ENCODE measurements at places on chromosomes 1 and 21.

DNA sequence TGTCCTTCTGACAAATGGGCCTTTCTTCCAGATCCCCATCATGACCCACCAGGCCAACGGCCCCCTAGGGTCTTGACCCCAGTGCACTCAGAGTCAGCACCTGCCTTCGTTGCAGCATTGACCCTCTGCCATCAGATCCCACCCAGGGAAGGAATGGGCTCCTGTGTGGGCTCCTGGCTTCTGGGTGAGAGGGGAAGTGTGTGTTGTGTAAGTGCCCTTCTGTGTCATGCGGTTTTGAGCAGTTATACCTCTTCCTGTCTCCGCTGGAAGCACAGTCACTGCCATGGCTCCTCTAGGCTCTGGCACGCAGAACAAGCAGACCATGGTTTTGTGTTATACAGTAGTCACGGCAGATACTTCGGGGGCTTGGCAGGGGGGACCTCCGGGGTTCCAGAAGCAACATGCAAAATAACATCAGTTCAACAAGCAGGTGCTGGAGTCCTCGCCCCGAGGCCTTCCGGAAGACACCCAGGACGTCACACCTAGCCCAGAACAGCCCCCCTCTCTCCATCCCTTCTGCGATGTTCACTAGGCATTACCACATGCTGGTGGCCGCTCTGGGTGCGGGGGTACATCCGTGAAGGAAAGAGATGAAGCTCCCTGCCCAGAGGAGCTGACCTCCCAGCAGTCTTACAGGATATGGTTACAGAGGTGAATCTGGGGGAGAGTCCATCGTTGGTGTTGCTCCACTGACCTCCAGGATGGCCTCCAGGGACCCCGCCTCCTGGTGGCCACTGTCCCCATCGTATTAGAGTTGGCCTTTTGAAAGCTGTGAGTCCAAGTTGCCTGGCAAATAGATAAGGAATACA is 17.4 kb upstream of the KCNAB2 start:
- DNase-seq, result peak; percentile 84

DNA sequence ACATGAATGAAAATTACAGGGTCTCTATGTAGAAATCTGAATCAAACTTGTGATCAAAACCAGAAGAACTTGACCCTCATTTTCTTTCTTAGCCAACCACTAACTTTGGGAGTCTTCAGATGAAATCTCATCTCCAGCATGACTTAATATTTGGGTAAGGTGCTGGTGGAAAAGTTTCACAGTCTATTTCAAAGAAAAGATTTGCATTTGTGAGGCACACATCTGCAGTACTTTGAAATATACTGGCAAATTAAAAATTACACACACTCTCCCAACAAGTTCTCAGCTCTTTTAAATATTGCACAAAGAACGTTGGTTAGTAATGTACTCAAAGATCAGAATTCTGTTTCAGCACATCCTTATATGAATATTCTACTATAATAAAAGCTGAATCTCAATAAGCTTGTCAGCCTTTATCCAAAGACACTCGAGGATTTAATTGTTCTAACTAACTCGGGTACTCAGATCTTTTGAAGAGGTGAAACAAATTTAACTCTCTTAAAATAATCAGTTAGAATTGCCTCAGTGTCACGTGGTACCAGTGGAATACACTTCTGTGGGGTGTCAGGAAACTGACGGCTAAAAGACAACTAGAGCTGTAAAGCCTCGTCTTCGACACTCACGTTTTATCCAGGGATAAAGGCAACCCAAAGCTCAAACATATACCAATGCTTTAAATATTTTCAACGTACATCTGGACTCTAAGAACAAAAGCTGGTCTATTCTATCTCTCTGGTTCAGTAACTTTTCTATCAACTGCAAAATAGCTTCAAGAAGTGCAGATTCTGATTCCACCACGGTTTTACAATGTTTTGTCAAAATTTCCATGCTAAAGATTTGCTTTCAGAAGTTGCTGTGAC is 19.0 kb downstream of the SAMSN1 start:
- DNase-seq, result no peak

DNA sequence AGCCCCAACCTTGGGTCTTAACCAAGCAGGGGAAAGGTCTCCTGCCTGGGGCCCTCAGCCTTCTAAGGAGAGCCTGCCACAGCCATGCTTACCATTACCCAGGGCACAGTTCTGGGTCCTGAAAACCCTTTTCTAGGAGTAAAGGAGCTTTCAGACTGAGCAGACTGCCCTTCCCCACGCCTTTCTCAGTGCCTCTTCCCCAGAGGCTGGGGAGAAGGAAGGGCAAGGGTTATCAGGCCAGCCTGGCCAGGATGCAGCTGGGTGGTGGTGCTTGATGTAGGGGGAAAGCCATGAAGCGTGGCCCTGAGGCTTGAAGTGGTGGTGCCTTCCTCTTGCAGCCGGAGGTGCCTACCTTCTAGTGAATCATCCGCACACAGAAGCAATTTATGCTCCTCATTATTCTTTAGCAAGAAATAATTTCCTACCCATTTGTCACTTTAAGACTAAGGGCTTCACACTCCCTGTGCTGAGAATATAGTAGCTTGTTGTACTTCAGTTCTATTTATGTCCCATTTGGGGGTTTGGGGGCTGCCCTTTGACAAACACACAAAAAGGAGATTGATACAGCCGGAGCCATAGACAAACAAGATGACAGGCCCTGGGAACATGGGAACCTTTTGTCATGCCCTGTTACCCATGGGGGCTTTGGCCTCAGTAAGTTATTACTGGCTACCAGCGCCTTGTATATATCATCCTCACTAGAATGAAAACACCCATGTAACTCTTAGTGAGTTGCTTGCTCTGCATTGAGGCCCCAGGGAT is 40.7 kb downstream of the MAN1C1 start:
- DNase-seq, result no peak

DNA sequence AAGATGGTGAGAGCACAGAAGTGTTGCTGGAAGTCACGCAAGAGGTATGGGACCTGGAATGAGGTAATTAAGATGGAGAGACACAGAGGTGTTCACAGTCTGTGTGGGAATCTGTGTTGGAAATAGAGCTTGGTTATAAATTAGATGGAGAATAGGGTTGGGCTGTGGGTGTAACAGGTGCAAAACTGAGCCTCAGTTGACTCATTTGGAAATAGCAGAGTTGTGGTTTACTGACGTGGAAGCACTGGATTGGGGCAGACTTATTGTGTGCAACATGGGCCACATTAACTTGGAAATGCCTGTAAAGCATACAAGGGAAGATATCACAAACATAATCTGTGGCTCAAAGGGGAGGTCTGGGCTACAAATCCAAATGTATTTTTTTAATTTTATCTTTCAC is 13.0 kb downstream of the CAMSAP2 start:
- DNase-seq, result no peak

- no peak for DNase-seq
These were observed 91.9 kb downstream of the IGSF21 start for GRCh38 chr1:18199462-18199861.

DNA sequence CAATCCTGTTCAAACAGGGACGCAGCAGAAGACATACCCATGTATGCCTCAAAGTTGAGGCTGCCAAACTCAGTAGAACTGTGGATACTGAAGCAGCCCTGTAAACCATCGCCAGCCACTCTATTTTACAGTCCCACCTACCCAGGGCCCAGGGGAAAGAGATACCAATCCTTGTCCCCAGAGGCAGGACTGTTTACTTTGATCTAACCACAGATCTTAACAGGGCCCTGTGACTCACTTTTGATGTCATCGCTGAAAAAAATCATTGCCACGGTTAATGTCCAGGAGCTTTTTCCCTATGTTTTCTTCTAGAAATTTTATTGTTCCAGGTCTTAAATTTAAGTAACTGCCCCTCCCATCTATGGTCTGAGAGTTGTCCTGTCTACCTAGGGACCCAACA is 538.4 kb upstream of the NCAM2 start:
- DNase-seq, result no peak

DNA sequence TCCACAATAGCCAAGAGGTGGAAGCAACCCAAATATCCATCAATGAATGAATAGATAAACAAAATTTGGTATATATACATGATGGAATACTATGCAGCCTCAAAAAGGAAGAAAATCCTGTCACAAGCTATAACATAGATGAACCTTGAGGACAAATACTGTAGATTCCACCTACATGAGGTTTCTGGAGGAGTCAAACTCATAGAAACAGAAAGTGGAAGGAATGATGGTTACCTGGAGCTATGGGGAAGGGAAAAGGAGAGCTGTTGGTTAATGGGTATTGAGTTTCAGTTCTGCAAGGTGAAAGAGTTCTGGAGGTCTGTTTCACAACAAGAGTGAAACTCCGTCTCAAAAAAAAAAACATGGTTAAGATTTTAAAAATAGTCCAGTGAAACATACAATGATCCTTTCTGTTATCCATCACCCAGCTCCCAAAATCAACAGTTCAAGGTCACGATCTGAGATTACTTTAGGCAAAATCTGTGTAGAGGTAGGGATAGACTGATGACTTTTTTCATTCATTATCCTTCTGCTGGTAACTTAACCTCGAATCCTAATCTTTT is 80.8 kb upstream of the HNRNPU start:
- no peak for DNase-seq

DNA sequence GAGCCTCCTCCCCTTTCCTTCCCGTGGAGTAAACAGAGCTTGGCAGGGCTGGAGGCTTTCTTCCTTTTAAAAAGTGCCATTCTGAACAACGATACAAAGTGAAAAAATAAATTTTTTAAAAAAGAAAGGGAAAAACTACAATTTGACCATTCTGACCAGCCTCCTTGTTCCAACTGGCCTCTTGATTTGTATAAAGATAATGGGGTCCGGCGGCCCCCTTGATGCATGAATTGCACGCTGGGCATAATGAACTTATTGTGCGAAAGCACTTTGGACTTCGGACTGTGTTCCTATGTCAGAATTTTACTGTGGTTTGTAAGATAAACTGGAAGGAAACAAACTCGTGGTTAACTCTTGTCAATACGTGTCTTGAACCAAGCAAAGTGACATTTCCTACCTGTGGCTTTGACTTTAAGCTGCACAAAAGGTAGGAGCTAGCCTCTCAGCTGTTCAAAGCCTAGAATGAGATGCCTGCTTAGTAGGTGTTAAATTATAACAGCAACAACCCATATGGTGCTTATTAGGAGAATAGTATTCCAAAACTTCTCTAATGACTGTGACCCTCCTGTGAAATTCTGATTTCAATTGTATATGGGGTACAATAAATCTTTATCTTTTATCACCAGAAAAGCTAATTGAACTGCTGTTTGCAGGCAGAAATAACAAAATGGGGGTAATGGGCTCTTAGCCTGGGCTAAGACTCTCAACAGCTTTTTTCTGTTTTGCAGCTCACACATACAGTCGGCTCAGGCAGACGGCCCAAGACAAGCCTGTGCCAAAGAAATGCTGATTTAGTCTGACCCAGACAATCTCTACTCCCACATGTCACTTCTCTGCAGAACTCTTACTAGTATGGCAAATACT is 9.3 kb downstream of the IRF2BP2 start:
- DNase-seq, result peak; percentile 67

GRCh38 chr1:170239445-170239844 is 93.7 kb downstream of the NTMT2 start:
- no peak for DNase-seq

- no peak for DNase-seq
These were observed 202.3 kb downstream of the KIF26B start for GRCh38 chr1:245356891-245357585.

- no peak for DNase-seq
These were observed 26.2 kb downstream of the VPS45 start for GRCh38 chr1:150093805-150094204.

DNA sequence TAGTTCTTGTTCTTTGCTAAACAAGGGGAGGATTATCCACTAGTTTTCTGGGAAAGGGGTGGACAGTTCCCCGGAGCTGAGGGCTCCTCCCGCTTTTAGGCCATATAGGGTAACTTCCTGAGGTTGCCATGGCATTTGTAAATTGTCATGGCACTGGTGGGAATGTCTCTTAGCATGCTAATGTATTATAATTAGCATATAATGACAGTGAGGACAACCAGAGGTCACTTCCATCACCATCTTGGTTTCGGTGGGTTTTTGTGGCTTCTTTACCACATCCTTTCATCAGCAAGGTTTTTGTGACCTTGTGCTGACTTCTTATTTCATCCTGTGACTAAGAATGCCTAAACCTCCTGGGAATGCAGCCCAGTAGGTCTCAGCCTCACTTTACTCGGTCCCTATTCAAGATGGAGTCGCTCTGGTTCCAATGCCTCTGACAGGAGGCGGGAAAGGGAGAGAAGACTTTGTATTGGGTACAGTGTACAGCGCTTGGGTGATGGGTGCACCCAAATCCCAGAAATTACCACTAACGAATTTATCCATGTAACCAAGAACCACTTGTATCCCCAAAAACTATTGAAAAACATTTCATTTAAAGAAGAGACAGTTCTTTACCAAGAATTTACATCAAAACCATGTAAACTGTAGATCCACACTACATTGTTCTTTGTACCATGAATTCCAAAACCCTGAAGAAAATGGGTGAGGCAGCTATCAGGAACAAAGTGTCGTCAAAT is 8.7 kb upstream of the SLC2A5 start:
- DNase-seq, result no peak

DNA sequence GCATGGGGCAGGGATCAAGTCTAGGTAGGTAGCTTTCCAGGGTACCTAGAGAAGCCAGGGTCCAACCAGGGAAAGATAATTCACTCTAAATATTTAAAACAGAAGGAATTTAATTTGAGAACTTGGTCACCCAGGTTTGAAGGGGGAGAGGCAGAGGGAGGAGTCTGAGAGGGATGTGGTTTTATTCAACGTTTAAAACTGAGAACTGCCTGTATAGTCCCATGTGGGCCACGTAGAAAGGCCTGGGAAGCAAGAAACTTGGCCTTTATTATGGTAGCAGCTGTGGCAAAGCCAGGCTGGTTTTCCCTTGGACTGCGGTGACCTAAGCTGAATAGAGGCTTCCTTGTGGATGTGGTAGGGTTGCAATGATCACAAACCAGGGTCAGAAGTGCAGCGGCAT is 42.0 kb upstream of the DUSP10 start:
- DNase-seq, result no peak

- DNase-seq, result peak; percentile 81
These were observed 10.8 kb downstream of the THEM4 start for GRCh38 chr1:151898519-151898991.

GRCh38 chr21:34916446-34916845 is 132.7 kb downstream of the RUNX1 start:
- DNase-seq, result no peak

GRCh38 chr1:117753232-117753631 is 147.4 kb downstream of the TENT5C start:
- DNase-seq, result no peak

GRCh38 chr1:109592916-109593315 is 26.5 kb downstream of the GNAT2 start:
- DNase-seq, result no peak

DNA sequence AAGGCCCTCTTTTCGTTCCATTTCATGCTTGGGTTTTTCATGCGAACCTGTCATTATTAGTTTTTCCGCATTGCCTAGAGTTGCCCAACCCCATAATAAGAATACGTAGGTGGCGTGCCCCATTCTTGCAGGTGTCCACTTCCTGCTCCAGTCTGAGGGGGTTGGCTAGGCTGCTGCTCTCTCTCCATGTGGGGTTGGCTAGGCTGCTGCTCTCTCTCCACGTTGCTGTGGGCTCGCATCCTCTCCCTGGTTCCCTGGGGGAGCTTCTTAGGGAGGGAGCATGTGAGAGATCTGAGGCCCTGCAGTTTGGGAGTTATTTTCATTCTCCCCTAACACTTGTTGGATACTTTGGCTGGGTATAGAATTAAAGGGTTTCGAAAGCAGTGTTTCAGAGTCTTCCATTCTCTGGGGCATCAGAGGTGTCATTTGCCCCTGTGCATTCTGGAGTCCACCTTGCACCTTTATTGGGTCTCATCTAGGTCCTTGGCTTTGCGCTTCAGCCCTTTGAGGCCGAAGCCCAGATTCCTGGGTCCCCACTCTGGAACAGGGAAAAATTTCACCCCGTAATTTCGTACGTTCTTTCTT is 8.6 kb downstream of the C1orf35 start:
- peak; percentile 24 for DNase-seq
